Esophagus muscularis mucosa (tissue), 4 donors: ENCODE measurements at places on chromosomes 7 and 10. TPM values are rescaled to one million over a fixed set of nuclear protein-coding genes. Genes with fewer than 3 reads are reported as not detected.

The TRIM73 gene
- total RNA-seq, result 0.83 TPM

The ERVW-1 gene
- not detected for total RNA-seq

The TAS2R41 gene
- total RNA-seq, result not detected

The LIPF gene
- not detected for total RNA-seq

The CALY gene
- total RNA-seq, result 2.5 TPM

The ICA1 gene
- 6.2 TPM for total RNA-seq

The GNAI1 gene
- 141 TPM for total RNA-seq

DNA sequence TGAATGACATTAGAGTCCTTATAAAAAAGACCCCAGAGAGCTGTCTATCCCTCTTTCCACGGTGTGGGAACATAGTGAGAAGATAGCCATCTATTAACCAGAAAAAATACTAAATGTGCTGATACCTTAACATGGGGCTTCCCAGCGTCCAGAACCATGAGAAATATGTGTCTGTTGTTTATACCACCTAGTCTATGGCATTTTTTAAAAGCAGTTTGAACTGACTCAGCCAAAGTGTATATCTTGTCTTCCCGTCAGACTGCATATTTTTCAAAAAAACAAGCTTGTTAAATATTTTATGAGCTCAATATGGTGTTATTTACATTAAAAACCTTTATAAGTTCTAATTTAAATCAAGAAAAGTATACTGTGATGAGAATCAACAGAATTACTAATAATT is 255.3 kb downstream of the HGF start:
- no peak overlapping the region for H3K4me3 ChIP-seq
- no peaks in the 10 kb centered on the region for H3K36me3 ChIP-seq
- H3K27me3 ChIP-seq, result no peaks in the 10 kb centered on the region
- no peak overlapping the region for H3K27ac ChIP-seq
- H3K4me1 ChIP-seq, result peaks cover 10% of the 10 kb centered on the region

DNA sequence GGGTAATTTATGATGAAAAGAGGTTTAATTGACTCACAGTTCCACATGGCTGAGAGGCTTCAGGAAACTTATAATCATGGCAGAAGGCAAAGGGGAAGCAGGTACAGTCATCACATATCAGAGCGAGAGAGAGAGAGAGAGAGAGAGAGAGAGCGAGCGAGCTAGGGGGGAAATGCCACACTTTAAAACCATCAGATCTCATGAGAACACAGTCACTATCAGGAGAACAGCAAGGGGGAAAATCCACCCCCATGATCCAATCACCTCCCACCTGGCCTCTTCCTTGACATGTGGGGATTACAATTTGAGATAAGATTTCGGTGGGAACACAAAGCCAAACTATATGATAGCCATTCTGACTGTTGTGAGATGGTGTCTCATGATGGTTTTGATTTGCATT is 576.3 kb downstream of the GFRA1 start:
- H3K27me3 ChIP-seq, result no peaks in the 10 kb centered on the region
- H3K27ac ChIP-seq, result no peak overlapping the region
- H3K4me3 ChIP-seq, result no peak overlapping the region

GRCh38 chr7:147483634-147484292 is 1106.8 kb upstream of the C7orf33 start:
- H3K27ac ChIP-seq, result no peak overlapping the region
- no peak for DNase-seq
- H3K27me3 ChIP-seq, result no peaks in the 10 kb centered on the region
- H3K36me3 ChIP-seq, result no peaks in the 10 kb centered on the region
- H3K4me3 ChIP-seq, result no peak overlapping the region

GRCh38 chr10:132497861-132498561 is 39.6 kb upstream of the INPP5A start:
- no peaks in the 10 kb centered on the region for H3K27me3 ChIP-seq
- DNase-seq, result no peak
- H3K4me1 ChIP-seq, result peaks cover 32% of the 10 kb centered on the region
- H3K27ac ChIP-seq, result no peak overlapping the region
- H3K36me3 ChIP-seq, result no peaks in the 10 kb centered on the region

- no peaks in the 10 kb centered on the region for H3K4me1 ChIP-seq
- H3K27me3 ChIP-seq, result no peaks in the 10 kb centered on the region
- DNase-seq, result no peak
- no peak overlapping the region for H3K27ac ChIP-seq
Measured at GRCh38 chr7:113664867-113665266, 253.9 kb downstream of the PPP1R3A start.

GRCh38 chr7:148698007-148698396 is 701 bp upstream of the CUL1 start:
- peak overlapping the region; percentile 99 for H3K27ac ChIP-seq
- no peaks in the 10 kb centered on the region for H3K27me3 ChIP-seq
- peak overlapping the region; percentile 99 for H3K4me3 ChIP-seq
- no peak for DNase-seq
- H3K4me1 ChIP-seq, result peaks cover 22% of the 10 kb centered on the region

- no peak overlapping the region for H3K4me3 ChIP-seq
- no peaks in the 10 kb centered on the region for H3K4me1 ChIP-seq
- H3K36me3 ChIP-seq, result no peaks in the 10 kb centered on the region
Measured at GRCh38 chr10:24777196-24777595, 53.5 kb upstream of the ARHGAP21 start.

DNA sequence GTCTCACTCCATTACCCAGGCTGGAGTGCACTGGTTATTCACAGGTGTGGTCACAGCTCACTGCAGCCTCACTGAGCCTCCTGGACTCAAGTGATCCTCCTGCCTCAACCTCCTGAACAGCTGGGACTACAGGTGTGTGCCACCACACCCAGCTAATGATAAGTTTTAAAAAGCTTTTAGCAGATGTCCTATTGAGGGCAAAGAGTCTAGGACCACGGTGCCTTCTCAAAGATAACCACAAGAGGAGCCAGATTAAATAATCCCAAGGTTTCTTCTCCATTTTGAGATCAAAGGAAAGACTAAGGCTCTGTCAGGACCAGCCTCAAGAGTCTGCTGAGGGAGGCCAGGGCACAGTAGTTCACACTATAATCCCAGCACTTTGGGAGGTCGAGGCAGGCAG is 4.7 kb downstream of the ATP5MF start:
- peaks cover 71% of the 10 kb centered on the region for H3K36me3 ChIP-seq
- no peak overlapping the region for H3K27ac ChIP-seq
- peaks cover 59% of the 10 kb centered on the region for H3K4me1 ChIP-seq
- DNase-seq, result no peak
- no peaks in the 10 kb centered on the region for H3K27me3 ChIP-seq

GRCh38 chr10:122089311-122090017 is 100.5 kb downstream of the TACC2 start:
- peaks cover 35% of the 10 kb centered on the region for H3K36me3 ChIP-seq
- H3K4me1 ChIP-seq, result peaks cover 4% of the 10 kb centered on the region
- no peak overlapping the region for H3K27ac ChIP-seq

- no peaks in the 10 kb centered on the region for H3K27me3 ChIP-seq
- no peak overlapping the region for H3K27ac ChIP-seq
- no peak overlapping the region for H3K4me3 ChIP-seq
- DNase-seq, result no peak
Measured at GRCh38 chr10:13617116-13617515, 30.4 kb downstream of the PRPF18 start.

- H3K4me1 ChIP-seq, result peaks cover 5% of the 10 kb centered on the region
- no peak overlapping the region for H3K4me3 ChIP-seq
- H3K27ac ChIP-seq, result no peak overlapping the region
- DNase-seq, result no peak
Measured at GRCh38 chr7:92669616-92670165, 79.5 kb upstream of the FAM133B start.

DNA sequence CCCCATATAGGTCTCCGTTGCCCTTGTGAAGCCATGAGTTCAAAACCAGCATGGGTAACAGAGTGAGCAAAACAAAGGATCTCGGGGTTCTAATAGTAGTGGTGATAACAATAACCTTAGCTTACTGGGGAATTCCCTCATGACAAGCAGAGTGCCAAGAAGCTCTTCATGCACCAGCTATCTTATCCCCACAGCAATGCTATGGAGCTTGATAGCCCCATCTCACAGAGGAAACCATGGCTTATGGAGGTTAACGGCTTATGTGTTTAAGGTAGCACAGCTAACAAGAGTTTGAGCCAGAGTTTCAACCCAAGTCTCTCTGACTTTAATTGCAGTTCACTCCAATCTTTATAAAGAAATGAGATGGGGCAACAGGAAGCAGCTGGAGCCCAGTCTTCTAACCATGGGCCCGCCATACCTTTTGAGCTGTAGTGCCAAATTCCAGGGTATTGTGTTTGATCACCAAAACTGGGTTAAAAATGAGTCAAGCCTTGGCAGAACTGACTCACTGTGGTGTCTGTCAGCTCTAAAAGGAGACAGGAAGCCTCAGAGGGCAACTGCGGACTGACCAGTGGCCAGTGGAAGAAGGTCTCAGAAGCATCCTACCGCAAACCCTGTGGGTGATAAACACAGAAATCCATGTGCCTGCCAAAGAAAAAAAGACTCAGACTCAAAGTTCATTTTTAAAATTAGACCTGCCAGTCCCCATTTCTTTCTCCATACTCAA is 16.5 kb upstream of the PLAU start:
- no peak overlapping the region for H3K4me3 ChIP-seq
- no peak overlapping the region for H3K27ac ChIP-seq
- no peaks in the 10 kb centered on the region for H3K27me3 ChIP-seq
- DNase-seq, result no peak

GRCh38 chr10:30247704-30248103 is 101.4 kb downstream of the MTPAP start:
- DNase-seq, result no peak
- H3K27ac ChIP-seq, result no peak overlapping the region
- no peaks in the 10 kb centered on the region for H3K27me3 ChIP-seq
- H3K4me1 ChIP-seq, result no peaks in the 10 kb centered on the region
- no peak overlapping the region for H3K4me3 ChIP-seq

DNA sequence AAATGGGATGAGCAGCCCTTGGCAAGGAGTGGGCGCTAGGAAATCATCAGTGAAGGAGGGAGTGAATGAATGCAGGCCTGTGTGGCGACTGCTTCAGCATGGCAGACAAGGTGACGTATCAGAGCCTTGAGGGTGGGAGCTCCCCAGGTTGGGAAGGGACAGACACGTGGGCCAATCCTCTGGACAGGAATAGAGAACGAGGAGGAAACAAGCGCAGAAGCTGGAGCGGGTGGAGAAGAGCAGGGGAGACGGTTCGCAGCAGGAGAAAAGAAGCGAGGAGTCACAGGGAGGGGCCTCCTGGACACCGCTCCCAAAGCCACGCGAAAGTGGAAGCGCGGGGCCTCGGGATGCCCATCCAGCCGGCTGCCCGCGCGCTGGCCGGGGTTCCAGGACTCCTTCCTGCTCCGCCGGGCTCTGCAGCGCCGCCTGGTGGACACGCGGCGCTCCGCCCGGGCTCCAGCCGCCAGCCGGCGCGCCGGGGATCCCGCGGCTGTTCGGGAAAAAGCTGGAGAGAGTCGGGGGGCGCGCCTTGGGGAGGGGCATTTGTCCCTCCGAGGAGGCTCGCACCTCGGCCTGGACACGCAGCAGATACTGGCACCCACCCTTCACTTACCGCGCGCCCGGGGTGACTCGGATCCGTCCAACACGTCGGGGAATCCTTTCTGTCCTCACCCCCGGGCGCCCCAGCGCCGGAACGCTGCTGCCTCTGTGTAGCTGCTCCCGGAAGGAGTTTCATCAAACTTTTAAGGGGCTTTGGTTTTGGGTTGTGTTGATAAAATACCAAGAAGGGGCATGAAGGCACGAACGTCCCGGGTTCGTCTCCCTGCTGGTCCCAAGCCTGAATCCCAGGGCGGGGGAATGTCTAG is 6.3 kb downstream of the ZNF503 start:
- peak overlapping the region; percentile 86 for H3K4me3 ChIP-seq
- H3K27ac ChIP-seq, result peak overlapping the region; percentile 100
- no peak for DNase-seq
- no peaks in the 10 kb centered on the region for H3K27me3 ChIP-seq

DNA sequence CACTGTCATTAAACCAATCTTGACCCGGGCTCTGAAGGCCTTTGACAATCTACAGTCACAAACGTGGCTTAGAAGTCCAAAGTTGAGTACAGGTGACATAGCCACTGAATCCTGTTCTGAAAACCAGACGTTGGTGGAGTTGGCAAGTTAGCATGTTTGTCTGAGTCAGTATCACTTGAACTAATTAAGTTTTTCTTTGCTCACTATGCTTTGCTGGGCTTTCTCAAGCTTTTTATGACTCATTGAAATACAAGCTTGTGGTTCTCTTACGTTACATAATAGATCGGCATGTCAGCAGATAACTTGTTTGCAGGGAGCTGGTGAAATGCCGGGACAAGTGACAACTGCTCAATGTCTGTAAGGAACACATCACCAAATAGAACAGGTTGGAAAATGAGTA is 53.8 kb downstream of the ARL5B start:
- H3K27me3 ChIP-seq, result no peaks in the 10 kb centered on the region
- no peak for DNase-seq
- H3K4me1 ChIP-seq, result no peaks in the 10 kb centered on the region
- no peak overlapping the region for H3K27ac ChIP-seq

DNA sequence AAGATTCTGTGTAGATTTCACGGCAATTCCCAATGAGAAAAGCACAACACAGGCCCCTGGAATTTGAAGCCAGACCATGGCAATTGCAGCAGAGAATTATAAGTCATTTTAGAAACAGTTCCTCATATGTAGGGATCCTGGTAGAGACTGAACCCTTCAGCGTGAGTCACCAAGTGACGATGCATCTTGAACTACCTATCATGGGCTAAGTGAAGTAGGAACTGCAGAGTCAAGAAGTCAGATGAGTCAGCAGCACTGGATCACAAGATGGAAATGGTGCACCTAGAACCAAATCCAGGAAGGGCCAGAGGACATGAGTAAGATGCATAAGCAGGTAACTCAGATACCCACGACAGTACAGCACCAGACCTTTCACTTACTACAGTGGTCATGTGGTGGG is 140.0 kb upstream of the TPK1 start:
- no peaks in the 10 kb centered on the region for H3K4me1 ChIP-seq
- H3K4me3 ChIP-seq, result no peak overlapping the region
- H3K27ac ChIP-seq, result no peak overlapping the region
- DNase-seq, result no peak
- no peaks in the 10 kb centered on the region for H3K27me3 ChIP-seq

DNA sequence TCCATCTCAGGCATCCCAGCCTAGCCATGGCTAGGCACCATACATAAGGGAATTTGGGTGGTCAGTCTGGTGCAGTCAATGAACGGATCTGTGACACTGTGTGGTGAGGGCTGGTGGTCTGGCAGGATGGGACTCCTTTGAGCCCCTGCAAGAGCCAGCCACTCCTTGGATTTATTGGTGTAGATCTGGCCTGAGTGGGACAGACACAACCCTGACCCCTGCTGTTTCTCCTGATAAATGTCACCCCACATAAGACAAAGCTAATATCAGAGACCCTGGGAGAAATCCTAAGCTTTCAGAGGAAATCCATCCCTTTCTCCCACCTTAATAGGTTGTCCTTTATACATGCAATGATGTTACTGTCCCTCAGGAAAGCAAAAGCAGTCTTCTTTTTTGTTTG is 2.3 kb downstream of the FBXO24 start:
- H3K4me1 ChIP-seq, result peaks cover 27% of the 10 kb centered on the region
- no peak overlapping the region for H3K4me3 ChIP-seq
- H3K36me3 ChIP-seq, result no peaks in the 10 kb centered on the region
- H3K27me3 ChIP-seq, result no peaks in the 10 kb centered on the region
- H3K27ac ChIP-seq, result no peak overlapping the region

- H3K27me3 ChIP-seq, result no peaks in the 10 kb centered on the region
- no peak overlapping the region for H3K27ac ChIP-seq
- H3K4me3 ChIP-seq, result no peak overlapping the region
- no peak for DNase-seq
- H3K36me3 ChIP-seq, result no peaks in the 10 kb centered on the region
Measured at GRCh38 chr7:151795168-151795811, 81.6 kb downstream of the PRKAG2 start.

GRCh38 chr10:122699796-122700455 is at the start of gene C10orf120:
C10orf120 (minus strand) TSS chr10:122699846; CDS start chr10:122699790, 56 bp downstream.
- no peaks in the 10 kb centered on the region for H3K4me1 ChIP-seq
- H3K36me3 ChIP-seq, result no peaks in the 10 kb centered on the region
- no peak within 1 kb of the TSS for H3K27ac ChIP-seq
- H3K4me3 ChIP-seq, result no peak within 1 kb of the TSS
- no peak for DNase-seq
